ENCODE measurements at places on chromosomes 16 and 17. TPM values are rescaled to one million over a fixed set of nuclear protein-coding genes. Genes with fewer than 3 reads are reported as not detected.

WFIKKN1 gene
- 0.04 TPM for polyA plus RNA-seq

ATAD5 gene
- polyA plus RNA-seq: 0.50 TPM

CCDC200 gene
- not detected for polyA plus RNA-seq

TMEM204 gene
- polyA plus RNA-seq: 1.0 TPM

DNA sequence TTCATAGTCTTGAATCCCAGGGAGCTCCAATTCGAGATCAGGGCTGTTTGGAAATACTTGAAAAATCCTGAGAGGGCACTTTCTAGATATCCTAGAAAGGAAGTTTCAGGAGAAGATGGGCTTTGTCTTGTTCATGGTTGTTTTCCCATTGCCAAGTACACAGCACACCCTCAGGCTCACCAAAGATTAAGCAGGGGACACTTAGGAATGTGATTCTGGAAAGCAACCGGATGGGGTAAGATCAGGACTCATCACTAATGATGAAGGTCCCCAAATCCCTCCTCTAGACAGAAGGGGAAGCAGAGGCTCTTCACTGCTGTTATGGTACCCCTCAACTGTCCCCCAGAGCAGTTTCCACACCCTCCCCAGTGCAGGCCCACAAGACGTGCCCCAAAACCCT lies 40.7 kb downstream of the VAC14 start:
- H3K4me3 ChIP-seq: peak overlapping the region; percentile 30
- no peak for DNase-seq
- peaks cover 16% of the 10 kb centered on the region for H3K36me3 ChIP-seq
- H3K27ac ChIP-seq: peak overlapping the region; percentile 59

DNA sequence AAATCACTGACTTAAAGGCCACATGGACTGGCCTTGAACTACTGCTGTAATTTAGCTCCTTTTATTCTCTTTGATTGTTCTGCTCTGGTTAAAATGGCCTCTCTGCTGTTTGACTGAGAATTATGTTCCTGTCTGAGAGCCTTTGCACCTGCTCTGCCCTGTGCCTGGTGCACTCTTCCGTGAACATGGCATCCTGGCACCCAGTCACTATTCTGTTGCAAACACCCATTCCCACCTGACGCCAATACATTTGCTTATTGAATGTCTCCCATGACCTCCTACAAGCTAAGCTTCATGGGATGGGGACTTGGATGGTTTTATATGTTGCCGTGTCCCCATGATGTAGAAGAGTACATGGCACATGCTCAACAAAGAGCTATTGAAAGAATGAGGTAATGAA lies 20.1 kb downstream of the HSD17B2 start:
- no peaks in the 10 kb centered on the region for H3K27me3 ChIP-seq
- H3K36me3 ChIP-seq: no peaks in the 10 kb centered on the region
- DNase-seq: no peak

Data from keratinocyte (primary cell).